Stimulated activated CD8-positive, alpha-beta memory T cell treated with anti-CD3 and anti-CD28 coated beads, Interleukin-4, amount 100 ng/mL, for 48 hours (primary cell): ENCODE measurements at places on chromosomes 12 and 14.
A peak's percentile ranks its signal among the peaks of the same experiment; 100 is the strongest.

- no peak for DNase-seq
Measured at GRCh38 chr14:71355324-71356201, 448.3 kb downstream of the PCNX1 start.

DNA sequence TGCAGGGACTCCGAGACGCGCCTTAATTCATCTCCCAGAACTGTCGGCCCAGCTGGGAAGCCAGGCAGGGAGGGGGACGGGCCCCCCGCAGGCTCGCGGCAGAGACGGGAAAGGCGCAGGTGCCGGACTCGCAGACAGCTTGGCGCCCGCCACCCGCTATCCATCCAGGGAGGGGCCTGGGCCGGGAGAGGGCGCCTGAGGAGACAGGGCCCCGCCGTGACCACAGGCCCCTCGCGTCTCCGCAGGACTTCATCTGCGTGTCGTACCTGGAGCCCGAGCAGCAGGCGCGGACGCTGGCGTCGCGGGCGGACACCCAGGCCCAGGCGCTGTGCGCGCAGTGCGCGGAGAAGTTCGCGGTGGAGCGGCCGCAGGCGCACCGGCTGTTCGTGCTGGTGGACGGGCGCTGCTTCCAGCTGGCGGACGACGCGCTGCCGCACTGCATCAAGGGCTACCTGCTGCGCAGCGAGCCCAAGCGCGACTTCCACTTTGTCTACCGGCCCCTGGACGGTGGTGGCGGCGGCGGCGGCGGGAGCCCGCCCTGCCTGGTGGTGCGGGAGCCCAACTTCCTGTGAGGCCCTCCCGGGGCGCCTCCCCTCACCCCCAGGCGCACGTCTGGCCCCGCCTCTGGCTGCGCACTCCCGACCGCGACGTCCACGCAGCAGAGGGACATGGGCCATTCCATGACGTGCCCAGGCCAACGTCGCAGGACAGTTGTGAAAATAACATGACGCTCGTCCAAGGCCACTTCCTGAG is 60.6 kb downstream of the LGMN start:
- DNase-seq, result no peak

GRCh38 chr14:103423050-103423461 is 37.8 kb downstream of the MARK3 start:
- no peak for DNase-seq

DNA sequence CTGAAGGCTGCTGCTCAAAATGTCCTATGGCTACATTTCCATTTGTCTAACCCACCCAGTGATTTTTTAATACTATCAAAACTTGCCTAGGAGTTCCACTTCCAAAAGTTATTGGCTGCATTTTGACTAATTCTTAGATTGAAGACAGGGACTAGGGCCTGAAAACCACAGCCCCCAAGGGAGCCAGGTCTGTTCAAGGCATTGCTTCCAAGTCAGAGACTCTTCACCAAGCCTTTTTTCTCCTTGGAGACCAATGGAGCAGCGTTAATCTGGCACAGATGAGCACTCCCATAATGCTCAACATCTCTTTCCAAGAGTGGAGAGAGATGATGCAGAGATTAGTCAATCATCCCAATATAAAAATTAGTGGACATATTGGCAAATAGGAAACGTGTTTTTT is 112.5 kb upstream of the HIF1A start:
- no peak for DNase-seq

DNA sequence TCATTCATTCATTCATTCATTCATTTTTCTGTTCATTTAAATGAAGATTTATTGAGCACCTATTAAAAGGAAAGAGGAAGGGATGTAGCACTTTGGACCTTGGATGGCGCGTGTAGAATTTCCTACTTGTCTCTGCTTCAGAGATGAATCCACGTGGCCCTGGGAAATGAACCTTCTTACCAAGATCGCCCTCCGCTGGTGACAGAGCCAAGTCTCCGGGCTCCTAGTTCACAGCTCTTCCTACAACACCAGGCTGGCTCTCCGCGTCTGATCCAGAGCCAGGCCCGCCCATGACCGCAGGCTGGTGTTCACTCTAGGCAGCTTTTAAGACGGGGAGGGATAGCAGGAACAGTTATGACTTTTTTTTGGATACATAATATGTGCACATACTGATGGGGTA is 70.9 kb upstream of the PIWIL1 start:
- DNase-seq, result no peak

- DNase-seq, result peak; percentile 19
Measured at GRCh38 chr14:94364964-94365363, 23.4 kb downstream of the SERPINA1 start.

DNA sequence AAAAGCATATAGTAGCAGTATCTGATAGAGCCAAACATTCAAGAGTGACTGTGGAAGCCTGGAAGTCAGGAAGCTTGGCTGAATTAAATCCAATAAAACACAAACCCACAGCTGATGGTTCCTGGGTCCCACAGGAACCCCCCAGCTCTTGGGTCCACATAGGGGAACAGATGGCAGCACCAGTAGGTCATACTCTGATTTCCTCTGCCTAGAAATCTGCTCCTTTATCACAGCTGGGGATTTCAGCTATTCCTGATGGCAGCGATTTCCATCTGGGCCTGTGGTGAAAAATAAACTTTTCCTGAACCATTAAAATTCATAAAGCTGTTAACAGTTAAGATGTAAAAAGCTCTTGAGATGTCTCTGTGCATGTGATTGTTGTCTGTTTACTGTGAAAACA is 202.0 kb upstream of the FRMD6 start:
- DNase-seq, result no peak

- DNase-seq, result no peak
Measured at GRCh38 chr14:100241279-100241678, 2.3 kb downstream of the YY1 start.

- DNase-seq, result no peak
Measured at GRCh38 chr14:55645145-55645544, 65.1 kb downstream of the KTN1 start.

DNA sequence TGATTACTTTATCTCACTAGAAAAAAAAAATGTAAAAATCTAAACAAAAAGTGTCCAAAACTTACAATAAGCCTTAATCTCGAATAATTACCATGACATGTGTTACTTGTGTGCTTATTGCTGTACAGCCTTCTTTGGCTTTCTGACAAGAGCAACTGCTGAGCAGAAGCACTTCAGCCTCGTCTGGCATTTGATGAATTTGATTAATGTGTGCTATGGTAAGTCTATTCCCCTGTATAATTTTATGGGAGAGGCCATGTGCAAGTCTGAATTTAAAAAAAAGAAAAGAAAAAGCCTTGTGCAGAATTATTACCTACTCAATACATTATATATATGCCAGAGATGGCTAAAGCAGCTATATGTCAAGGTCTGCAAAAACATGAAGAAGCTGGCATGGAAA is 113.9 kb downstream of the AEBP2 start:
- no peak for DNase-seq

- no peak for DNase-seq
Measured at GRCh38 chr12:73902260-73902659, 635.4 kb upstream of the ATXN7L3B start.

DNA sequence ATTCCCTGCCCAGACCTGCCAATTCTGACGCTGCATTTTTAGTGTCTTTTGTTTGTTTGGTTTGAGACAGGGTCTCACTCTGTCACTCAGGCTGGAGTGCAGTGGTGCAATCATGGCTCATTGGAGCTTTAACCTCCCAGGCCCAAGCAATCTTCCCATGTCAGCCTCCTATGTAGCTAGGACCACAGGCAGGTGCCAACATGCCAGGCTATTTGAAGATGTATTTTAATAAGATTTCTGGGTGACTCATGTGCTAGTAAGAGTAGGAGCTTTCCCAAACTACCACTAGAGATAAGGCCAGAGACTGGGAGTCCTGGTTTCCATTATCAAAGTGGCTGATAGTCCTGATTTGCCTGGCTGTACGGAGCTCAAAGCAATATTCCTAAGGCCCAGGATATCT is 693.3 kb downstream of the MED13L start:
- DNase-seq, result no peak

DNA sequence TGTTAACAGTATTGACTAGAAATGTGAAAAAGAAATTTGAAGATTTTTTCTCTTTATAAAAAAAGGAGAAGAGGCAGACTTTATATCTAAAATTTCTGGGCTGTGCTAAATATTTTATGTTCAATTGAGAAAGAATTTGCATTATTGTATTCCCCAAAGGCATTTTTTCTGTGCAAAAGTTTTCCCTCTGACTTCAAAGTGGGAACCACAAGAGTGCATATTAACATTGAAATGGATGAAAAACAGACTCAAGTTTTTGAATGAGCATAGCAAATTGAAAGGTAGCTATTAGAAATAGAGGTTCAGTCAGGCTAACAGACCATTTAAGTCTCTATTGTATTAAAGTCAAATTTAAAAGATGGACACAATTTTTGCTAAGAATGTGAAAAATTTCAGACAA is 95.2 kb downstream of the RASSF9 start:
- DNase-seq, result no peak

- DNase-seq, result no peak
Measured at GRCh38 chr14:29558516-29558915, 369.1 kb downstream of the PRKD1 start.

DNA sequence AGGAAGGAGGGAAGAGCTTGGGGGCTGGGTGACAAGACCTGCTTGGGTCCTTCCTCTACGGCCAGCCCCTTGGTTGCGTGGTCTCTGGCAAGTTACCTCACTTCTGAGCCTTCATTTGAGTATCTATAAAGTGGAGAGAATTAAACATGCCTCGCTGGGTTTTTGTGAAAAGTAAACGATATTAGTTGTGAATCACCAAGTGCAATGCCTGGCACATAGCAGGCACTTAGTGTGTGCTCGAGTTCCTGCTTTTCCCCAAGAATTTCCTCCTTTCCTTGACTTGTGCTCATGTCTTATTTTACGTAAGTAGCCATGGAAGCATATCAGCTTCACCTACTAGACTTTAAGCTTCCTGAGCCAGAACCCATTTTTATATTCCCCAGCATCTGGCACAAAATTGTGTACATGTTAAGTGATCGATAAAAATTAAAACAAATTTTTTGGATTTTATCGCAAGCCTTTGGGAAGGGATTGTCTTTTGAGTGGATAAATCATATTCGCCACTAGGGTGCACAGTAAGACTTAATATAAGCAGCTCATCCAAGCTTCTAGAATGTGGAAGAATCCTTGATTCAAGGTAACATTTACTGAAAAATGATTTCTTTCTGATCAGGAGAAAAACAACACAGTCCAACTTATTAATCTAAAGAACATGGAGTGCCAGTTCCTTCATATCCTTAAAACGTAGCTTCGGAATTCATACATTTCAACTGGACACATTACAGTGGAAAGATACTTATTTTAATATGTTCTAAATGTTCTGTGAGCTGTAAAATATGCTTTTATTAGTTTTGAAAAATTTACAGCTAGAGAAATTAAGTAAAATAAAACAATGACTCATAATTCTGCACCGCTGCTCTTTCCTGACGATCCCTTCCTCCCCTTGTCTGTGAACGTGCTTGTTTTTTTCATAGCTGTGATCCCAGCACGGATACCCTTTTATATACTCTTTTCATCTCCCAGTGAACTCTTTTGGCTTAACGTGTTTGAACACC is 62.0 kb downstream of the SLC25A47 start:
- no peak for DNase-seq

GRCh38 chr12:52370926-52371608 is 3.8 kb upstream of the KRT85 start:
- DNase-seq, result no peak

GRCh38 chr12:24711056-24712008 is 237.6 kb downstream of the BCAT1 start:
- DNase-seq, result no peak

GRCh38 chr12:132523576-132524331 is 33.8 kb downstream of the FBRSL1 start:
- peak; percentile 86 for DNase-seq

GRCh38 chr14:95073947-95074346 is 83.4 kb downstream of the DICER1 start:
- DNase-seq, result no peak

GRCh38 chr12:53989227-53990113 is 4.5 kb downstream of the HOXC10 start:
- DNase-seq, result no peak

GRCh38 chr14:89486961-89487360 is 69.9 kb upstream of the FOXN3 start:
- no peak for DNase-seq

DNA sequence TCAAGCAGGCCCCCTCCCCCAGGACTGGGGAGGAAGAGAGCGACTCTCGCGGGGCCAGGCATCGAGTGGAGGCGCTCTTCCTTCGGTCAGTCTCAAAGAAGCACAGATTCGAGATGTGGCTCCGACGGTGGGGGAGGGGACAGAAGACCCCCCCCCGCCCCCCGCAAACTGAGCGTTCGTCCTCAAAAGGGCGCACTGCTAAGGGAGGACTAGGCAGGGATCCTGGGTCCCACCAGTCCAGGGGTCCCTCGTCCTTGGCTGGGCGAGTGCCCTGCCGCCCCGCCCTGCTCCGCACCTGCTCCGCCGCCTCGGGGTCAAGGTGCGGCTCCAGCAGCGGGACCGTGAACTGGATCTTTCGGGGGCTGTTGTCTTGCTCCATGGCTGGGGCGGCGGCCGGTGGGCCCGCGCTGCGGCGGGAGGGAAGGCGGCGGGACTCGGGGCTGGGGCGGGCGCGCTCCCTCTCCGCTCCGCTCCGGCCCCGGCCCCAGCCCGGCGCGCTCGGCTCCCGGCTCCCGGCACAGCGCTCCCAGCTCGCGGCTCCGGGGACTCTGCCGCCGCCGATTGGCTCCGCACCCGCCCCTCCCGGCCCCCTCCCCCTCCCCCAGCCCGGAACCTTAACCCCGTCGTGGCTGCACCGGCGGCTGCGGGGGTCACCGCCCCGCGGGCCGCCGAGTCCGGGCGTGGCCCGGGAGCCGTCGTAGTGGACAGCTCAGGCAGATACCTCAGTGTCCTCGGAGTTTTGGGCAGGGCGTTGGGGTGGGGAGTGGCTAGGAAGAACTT is at the start of gene PPP1R1A:
Gene PPP1R1A, minus strand, starts transcription at position 550 of the 780 bp plus-strand sequence. Its CDS starts 171 bp downstream, at position 379.
- DNase-seq, result no peak

DNA sequence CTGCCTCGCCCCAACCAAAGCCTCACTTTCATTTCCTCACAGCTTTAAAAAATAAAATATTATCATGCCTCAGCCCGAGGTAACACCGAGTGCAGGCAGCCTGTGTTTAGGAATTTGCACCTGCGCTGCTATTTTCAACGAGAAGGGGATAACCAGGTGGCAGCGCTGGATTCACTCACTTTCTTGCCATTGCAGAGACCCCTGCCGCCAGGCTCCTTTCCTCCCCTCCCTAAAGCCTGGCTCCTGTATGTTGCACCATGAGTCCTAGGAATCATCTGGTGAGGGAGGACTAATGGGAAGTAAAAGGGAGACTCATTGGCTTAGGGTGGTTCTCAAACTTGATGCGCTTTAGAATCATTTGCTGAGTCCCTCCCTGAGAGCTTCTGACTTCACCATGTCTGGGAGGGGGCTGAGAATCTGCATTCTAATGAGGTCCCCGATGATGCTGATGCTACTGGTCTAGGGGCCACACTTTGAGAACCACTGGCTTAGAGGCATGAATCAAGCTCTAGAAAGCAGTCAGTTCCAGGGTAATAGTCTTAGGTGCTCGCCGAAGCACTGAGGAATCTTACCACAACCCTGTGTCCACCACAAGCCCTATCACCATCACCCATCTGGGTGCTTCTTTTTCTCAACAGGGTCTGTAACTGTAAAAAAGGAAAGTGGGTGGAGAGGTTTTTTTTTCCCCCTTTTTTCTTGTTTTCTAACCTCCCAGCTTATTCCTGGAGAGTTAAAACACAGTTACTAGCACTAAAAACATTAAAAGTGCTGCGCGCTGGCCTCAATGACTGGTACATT is 83.8 kb downstream of the SLC38A1 start:
- DNase-seq, result no peak

- no peak for DNase-seq
Measured at GRCh38 chr14:99759546-99759925, 33.7 kb upstream of the EML1 start.

GRCh38 chr12:79689061-79689476 is 1.7 kb downstream of the PAWR start:
- no peak for DNase-seq
